DMS53 (cell line): ENCODE measurements at places on chromosomes 7 and 10.

- DNase-seq: peak; percentile 25
These were observed 305.6 kb upstream of the FZD1 start for GRCh38 chr7:90958647-90959046.

DNA sequence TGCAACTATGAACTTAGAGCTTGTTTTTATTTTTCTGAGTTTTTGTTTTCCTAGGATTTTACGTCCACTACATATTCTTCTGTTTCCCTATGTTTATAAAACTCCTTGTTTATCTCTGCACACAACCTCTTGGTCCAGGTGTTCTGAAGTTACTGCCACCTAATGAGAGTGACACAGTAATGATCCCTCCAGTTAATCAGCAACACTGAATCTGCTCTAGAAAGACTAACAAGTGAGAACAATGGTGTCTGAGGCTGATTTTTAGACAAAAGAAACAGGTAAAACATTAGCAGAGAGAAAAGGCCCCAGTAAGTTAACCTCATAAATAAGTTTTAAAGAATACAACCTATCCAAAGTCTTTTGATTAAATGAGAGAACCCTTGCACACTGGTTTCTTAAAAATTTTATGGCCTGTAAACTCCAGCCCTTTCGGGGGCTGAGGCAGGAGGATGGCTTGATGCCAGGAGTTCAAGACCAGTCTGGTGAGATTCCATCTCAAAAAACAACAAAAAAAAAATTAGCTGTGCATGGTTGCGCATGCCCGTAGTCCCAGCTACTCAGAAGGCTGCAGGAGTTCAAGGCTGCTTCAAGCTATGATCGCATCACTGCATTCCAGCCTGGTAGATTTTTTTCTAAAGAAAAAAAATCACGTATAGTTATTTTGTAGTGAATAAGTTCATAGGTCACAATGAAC lies 397.6 kb downstream of the MAGI2 start:
- DNase-seq: peak; percentile 90

DNA sequence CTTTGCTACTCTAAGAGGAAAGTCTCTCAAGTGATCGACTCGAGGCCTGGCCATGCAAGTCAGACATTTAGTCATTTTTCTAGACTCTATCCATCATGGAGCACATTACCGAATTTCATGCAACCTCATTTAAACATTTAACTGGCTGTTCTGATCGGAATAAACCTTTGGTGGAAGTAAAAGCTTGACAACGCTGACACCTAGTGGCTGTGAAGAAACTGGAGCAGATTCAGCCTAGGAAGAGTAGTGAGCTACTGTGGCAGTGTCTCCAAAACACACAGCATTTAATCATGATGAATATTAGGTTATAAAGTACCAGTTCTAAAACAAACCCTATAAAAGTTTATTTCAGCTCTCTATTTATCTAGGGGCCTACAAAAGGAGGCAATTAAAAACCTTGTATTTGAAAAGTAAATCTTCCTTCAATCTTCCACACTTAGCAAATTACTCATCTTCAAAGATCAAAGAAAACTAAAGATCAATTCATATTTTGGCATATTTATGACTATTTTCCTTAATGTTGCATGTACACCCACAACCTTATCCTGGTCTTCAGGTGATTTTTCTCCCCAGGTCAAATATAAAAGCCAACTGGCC lies 175.0 kb downstream of the CTNNA3 start:
- peak; percentile 79 for DNase-seq

GRCh38 chr10:117830787-117831212 lies 215.9 kb downstream of the RAB11FIP2 start:
- DNase-seq: peak; percentile 9

GRCh38 chr7:24963218-24963617 lies 16.8 kb downstream of the OSBPL3 start:
- DNase-seq: no peak

DNA sequence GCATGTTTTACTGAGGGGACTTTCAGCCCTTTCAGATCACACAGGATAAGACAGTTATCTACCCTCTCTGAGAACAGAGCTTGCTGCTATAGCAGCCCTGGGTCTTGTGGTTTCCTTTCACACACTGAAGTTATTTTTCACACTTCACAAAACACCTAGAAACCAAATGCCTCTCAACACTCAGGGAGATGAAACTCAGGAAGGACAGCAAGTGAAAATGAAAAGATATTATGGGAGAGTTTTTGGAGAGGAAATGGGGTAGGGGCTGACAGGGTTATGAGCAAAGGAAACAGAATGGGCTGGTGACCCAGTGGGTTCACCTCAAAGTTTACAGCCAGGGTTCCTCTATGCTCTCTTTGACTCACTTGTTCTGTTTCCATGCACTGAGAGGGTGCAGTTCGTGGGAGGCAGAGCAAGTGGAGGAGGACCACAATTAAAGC lies 17.0 kb upstream of the GIMAP2 start:
- no peak for DNase-seq

DNA sequence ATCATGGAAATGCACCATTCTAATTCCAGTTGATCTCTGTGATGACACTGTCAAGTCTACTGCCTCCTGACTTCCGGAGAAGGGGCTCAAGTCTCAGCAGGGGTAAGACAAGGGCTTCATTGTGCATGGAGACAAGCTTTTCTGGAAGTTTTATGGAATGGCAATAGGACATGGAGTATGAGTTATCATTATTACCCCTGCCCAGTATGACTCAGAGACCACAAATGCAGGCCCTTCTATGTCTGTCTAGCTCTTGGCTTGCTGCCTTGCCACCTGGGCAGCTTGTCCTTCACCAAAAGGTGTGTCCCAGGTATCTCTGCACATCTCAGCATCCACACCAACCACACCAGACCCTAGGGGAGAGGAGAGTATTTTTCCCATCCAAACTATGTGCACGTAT lies 34.9 kb upstream of the KIAA1217 start:
- DNase-seq: no peak

DNA sequence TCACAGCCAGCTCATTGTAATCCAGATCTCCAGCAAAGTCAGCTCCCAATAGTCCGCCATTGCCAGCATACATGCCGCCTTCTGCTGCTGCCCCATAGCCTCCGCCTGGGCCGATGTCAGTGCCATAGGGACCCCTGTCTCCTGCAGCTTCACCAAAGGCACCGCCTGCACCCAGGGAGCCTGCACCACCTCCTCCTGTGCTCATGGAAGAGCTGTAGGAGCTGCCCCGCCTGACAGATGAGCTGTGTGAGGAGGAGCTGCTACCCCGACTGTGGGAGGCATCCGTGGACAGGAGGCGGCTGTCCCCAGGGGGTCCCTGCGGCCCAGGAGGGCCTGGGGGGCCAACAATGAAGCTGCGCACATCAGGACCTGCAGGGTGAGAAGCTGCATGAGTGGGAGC lies 51.7 kb downstream of the COL17A1 start:
- DNase-seq: no peak

- DNase-seq: no peak
These were observed 28.8 kb upstream of the CHST15 start for GRCh38 chr10:124122211-124122610.

DNA sequence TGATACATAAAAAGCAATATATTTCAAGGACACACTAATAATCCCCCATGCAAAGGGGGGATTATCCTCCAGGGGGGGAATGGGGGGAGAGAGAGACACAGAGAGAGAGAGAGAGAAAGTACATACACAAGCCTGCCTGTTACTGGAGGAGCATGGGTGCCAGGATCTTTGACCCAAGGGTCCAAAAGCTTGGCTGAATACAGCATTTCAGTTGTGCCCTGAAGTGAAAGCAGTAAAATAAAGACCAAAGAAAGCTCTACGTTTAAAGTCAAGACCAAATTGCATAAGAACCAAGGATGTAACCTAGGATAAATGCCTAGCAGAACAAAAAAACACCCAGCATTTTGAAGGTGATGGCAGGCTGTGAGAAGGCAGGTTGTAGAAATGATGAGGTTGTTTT lies 27.8 kb upstream of the ITGB8 start:
- peak; percentile 68 for DNase-seq

GRCh38 chr7:91927912-91928311 lies 12.8 kb upstream of the AKAP9 start:
- DNase-seq: no peak

- no peak for DNase-seq
These were observed 38.6 kb downstream of the RALA start for GRCh38 chr7:39661960-39662359.

GRCh38 chr7:47258798-47259197 lies 323.1 kb downstream of the TNS3 start:
- DNase-seq: no peak

- DNase-seq: peak; percentile 8
These were observed 65.4 kb upstream of the MXI1 start for GRCh38 chr10:110141871-110142635.

GRCh38 chr7:28390426-28390825 lies 21.9 kb upstream of the CREB5 start:
- no peak for DNase-seq

GRCh38 chr10:69437321-69438259 lies 13.7 kb upstream of the TSPAN15 start:
- peak; percentile 40 for DNase-seq

DNA sequence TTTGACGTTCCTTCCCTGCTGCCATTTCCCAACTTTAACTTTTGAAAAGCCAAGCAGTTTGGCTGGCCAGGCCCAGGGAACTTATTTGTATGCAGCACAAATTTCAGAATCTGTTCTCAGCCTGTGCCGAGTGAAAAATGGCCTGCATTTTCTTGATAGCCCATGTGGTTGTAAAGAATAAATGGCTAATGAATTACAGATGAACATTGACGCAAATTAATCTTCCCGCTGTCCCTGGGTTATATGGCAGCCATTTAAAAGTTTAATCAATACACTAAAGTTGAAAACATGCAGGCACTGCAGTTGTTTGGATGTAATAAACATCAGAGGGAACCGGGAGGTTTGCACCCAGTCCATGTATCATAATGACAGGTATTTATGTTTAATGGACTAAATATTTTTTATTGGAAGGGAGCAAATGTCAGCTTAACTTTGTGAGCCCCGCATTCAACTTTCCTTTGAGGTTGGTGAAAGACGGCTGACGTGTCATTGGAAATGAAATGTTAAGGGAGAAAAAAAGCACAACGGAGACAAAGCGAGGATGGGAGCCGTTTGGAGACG lies 1092.4 kb downstream of the LRMDA start:
- no peak for DNase-seq

DNA sequence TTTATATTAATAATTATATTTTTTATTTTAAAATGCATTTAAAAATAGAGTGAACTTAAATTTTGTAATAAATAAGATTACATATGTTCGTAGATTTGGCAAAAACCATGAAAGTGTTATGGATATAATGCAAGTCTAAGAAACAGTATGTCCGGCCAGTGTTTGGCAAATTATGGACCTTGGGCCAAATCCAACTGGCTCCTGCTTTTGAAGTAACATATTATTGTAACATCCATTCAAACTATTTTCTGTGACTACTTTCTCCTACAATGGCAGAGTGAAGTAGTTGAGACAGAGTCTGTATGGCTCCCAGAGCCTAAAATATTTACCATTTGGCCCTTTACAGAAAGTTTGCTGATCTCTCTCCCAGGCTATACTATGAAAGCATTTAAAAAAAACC lies 38.9 kb downstream of the TMEM229A start:
- no peak for DNase-seq

- DNase-seq: peak; percentile 93
These were observed at the start of gene UNC5B for GRCh38 chr10:71212318-71213126. TSS of gene UNC5B (plus strand) at chr10:71212570. CDS start at chr10:71212986, 416 bp downstream.

GRCh38 chr7:52154382-52154781 lies 837.8 kb upstream of the COBL start:
- DNase-seq: peak; percentile 48

GRCh38 chr10:22427890-22428571 lies 82.7 kb downstream of the SPAG6 start:
- DNase-seq: peak; percentile 83

GRCh38 chr7:79334841-79335240 lies 118.6 kb downstream of the MAGI2 start:
- no peak for DNase-seq

GRCh38 chr10:30048768-30049517 lies 10.4 kb downstream of the JCAD start:
- no peak for DNase-seq

GRCh38 chr10:49082766-49083165 lies 32.6 kb downstream of the VSTM4 start:
- DNase-seq: no peak

DNA sequence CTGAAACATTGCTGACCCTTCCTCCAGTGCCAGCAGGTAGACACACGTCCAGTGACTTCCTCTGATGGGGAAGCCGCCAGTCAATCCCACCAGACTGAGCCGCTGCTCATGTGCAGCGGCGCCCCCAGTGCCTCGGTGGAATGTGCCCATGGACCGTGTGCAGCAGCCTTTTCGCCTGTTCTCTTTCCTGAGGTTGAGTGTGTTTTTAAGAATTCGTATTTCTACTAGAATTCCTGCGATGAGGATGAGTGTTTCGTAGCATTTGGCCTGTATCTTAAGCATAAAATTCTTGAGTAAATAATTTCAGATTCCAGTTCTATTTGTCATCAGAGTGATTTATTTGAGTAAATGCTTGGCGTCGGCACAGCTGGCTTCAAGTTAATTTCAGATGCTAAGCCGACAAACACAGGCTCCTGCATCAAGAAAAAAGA lies 35.4 kb downstream of the BNIP3 start:
- DNase-seq: no peak

GRCh38 chr10:12644380-12645144 lies 295.2 kb downstream of the CAMK1D start:
- no peak for DNase-seq

- DNase-seq: peak; percentile 97
These were observed 157.2 kb upstream of the ZNF92 start for GRCh38 chr7:65216469-65216868.

DNA sequence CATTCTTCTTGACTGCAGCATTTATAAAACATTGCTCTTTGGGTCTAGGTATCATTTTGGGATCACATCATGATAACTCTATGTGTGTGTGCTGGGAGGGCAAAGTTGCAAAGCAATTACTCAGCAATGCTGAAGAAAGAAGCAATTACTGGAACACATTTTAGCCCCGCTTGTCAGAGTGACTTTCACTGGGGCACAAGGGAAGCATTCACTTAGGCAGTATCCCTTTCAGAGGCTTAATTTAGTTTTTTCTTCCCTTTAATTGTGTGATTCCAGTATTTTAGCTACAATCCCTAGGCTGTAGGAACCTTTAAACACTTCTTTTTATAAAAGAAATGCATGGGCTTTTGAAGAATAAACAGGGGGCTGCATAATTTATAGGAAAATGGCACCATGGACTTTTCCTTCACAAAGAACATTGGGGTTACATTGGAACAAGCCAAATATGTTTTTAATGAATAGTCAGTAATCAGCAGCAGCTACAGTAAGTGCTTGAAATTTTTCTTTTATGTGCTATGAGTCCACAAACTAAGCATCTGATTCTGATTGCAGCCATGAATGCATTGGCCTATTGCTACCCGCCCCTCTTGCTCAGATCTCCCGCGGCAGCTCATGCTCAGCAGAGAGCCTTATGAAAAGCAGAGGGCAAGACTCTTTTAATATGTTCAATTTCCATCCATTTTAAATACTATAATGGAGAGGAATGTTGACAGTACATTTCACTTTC lies 51.2 kb upstream of the NXPH1 start:
- no peak for DNase-seq

DNA sequence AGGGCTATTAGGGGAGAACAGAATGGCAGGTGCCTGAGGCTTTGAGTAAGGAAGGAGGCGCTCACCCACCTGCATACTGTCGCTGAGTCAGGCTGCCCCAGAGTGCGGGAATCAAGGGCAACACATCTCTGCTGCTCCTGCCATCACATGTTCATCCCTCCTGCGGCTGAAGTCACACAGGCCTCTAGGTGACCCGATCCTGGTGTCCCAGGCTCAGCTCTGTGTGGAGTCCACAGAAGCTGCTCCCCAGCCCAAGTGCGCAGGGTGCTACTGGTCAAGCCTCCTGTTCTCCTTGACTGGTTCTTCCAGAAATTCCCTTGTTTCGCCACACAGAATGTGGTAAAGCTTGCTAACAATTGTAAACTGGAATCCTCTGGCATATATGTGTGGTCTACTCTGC lies 96.9 kb upstream of the IL6 start:
- no peak for DNase-seq
